Dermis blood vessel endothelial cell (primary cell): ENCODE measurements at places on chromosomes 16 and 17. TPM values are rescaled to one million over a fixed set of nuclear protein-coding genes. Genes with fewer than 3 reads are reported as not detected.

CBFA2T3 gene
- total RNA-seq = 0.14 TPM in 1 of 2 replicates, not detected in the other

EXOC3L1 gene
- total RNA-seq = 45.8 and 50.7 TPM in 2 replicates

RARA gene
- total RNA-seq = 9.7 and 13.6 TPM in 2 replicates

ABCC11 gene
- total RNA-seq = not detected in 2 replicates

ZPBP2 gene
- not detected in 2 replicates for total RNA-seq

CHRNE gene
- total RNA-seq = 0.85 and 3.6 TPM in 2 replicates

KRTAP4-9 gene
- total RNA-seq = not detected in 2 replicates

PYDC1 gene
- not detected in 2 replicates for total RNA-seq

RGS9 gene
- 0.19 and 1.2 TPM in 2 replicates for total RNA-seq

WNT9B gene
- total RNA-seq = not detected in 2 replicates

ABCA6 gene
- 15.7 and 39.6 TPM in 2 replicates for total RNA-seq

TBC1D3K gene
- total RNA-seq = not detected in 2 replicates

CTRL gene
- total RNA-seq = 0.17 and 0.88 TPM in 2 replicates

TK1 gene
- 98.7 and 170 TPM in 2 replicates for total RNA-seq

DRC7 gene
- 0.09 TPM in 1 of 2 replicates, not detected in the other for total RNA-seq

TK2 gene
- 41.0 and 46.5 TPM in 2 replicates for total RNA-seq

PLEKHM1 gene
- 27.4 and 28.5 TPM in 2 replicates for total RNA-seq

PRSS53 gene
- 0.88 and 2.0 TPM in 2 replicates for total RNA-seq

EIF4A3 gene
- 99.6 and 235 TPM in 2 replicates for total RNA-seq

ACSM2A gene
- under 0.01 TPM in 1 of 2 replicates, not detected in the other for total RNA-seq

DNAI2 gene
- total RNA-seq = not detected in 2 replicates

KRT33B gene
- total RNA-seq = not detected in 2 replicates

PPP1R9B gene
- 35.2 and 45.8 TPM in 2 replicates for total RNA-seq

RAB26 gene
- 0.34 and 0.84 TPM in 2 replicates for total RNA-seq

CLDN6 gene
- not detected in 2 replicates for total RNA-seq

CCL17 gene
- not detected in 2 replicates for total RNA-seq

SSTR5 gene
- 0.17 and 1.1 TPM in 2 replicates for total RNA-seq

TPSD1 gene
- not detected in 2 replicates for total RNA-seq

GNAO1 gene
- under 0.01 TPM in 1 of 2 replicates, not detected in the other for total RNA-seq

EPX gene
- not detected in 2 replicates for total RNA-seq

ITGAX gene
- 0.14 and 0.34 TPM in 2 replicates for total RNA-seq

AURKB gene
- 15.3 and 58.0 TPM in 2 replicates for total RNA-seq

KRT40 gene
- total RNA-seq = not detected in 2 replicates

NPIPB2 gene
- total RNA-seq = 1.0 and 3.6 TPM in 2 replicates

CCL16 gene
- total RNA-seq = 0.37 and 0.68 TPM in 2 replicates

COPRS gene
- total RNA-seq = 57.0 and 79.5 TPM in 2 replicates

SLC38A8 gene
- not detected in 2 replicates for total RNA-seq

TBC1D26 gene
- total RNA-seq = not detected in 2 replicates

CMTM2 gene
- 0.34 TPM in 1 of 2 replicates, not detected in the other for total RNA-seq

PGAP3 gene
- 4.0 and 5.4 TPM in 2 replicates for total RNA-seq

ZNF19 gene
- 1.2 and 1.5 TPM in 2 replicates for total RNA-seq

NHERF2 gene
- total RNA-seq = 33.5 and 79.6 TPM in 2 replicates

SLC13A2 gene
- total RNA-seq = not detected in 2 replicates
